ENCODE measurements at places on chromosomes 2 and 18. TPM values are rescaled to one million over a fixed set of nuclear protein-coding genes. Genes with fewer than 3 reads are reported as not detected.

DNA sequence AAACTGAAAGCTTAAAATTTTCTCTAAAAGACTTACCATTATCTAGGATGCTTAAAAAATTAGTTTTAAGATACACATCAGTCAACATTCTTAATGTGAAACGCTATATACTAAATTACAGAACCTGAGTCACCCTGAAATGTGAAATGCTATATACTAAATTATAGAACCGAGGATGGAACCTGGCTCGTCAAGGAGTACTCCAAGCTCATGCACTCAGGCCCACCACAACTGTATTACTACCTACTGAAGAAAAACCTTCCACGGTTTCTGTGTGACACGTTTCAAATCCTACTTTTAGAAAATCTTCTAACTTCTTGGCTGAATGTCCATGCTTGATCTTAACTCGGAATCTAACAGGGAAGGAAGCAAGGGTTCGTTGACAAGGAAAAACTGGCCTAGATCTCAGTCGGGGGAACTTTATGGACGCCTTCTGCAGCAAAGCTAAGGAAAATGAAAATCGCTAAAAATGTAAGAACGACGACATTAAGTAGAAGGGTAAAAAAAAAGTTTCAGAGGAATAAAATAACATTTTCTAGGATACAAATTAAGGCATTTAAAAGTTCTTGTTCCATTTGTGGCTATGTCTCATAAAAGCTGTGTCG lies 1.4 kb downstream of the PRKD3 start:
- DNase-seq: no peak

DNA sequence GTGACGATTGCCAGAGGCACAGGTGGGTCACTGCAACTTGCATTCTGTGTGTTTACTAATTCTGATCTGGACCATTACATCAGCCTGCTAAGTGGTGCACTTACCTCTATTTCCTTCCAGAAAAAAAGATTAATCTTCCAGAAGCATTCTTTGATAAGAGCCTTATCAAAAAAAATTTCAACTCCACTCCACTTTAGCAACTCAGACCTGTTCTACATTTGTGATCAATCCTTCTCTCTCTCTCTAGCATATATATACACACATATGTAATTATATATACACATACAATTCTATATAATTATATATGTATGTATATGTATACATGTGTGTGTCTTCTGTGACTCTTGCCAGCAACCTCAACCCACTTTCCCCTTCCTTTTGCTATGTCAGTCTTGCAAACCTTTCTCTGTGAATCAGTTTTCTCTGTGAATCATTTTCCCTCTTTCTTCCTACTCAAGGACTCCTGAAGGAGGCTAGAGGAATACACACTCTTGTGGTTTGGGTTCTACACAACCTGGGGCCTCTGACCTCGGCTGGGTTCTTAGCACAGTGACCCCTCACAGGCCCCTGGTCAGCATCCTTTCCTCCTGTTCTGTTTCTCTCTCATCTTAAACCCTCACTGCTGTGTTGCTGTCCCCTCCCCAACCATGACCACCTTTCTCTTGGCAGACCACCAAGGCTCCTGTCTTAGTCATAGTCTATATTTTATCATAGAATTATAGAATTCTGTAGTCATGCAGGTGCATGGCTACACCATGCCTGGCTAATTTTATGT lies 130.4 kb upstream of the PELI1 start:
- DNase-seq: no peak

DNA sequence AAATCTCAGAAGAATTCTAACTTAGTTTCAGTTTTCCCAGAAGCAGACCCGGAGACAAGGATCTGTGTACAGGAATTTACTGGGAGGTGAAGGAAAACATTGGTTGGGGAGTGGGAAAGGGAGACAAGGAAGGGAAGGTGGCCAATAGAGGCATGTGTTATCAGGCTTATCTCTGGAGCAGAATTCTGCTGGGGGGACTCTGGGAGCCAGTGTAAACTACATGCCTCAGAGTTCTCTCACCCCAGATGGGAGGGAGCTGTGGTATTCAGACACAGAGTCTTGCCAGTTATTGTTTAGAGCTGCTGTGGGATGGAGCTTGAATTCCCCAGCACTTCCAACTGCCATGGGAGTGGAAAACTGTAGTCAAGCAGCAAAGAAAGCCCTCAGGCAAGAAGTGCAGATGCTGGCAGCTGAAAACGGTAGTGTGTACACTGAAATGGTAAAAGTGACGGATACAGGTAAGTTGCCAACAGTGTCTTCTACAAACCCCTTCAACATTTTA lies 19.0 kb downstream of the DNPEP start:
- DNase-seq: no peak

- no peak for DNase-seq
Observed at GRCh38 chr2:147467441-147467840, 377.4 kb upstream of the ACVR2A start.

DNA sequence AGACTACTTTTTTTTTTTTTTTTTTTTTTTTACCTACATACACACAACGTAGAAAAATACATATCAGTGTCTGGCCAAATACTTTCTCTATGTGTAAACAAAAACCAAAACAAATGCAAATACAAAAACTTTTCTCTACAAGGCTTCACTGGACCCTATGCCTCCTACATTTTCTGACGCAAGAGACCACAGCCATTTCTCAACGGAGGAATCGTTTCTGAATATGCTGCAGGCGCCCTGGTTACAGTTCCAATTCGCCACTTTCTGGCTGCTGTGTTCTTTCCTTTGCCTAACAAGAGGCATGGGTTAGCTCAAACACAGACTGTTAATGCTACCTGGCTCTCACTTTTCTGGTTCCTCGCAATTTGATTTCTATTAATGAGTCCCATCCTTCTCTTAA lies 96.4 kb downstream of the EPB41L3 start:
- no peak for DNase-seq

- no peak for DNase-seq
Observed at GRCh38 chr2:150327564-150328489, 159.6 kb downstream of the RND3 start.

DNA sequence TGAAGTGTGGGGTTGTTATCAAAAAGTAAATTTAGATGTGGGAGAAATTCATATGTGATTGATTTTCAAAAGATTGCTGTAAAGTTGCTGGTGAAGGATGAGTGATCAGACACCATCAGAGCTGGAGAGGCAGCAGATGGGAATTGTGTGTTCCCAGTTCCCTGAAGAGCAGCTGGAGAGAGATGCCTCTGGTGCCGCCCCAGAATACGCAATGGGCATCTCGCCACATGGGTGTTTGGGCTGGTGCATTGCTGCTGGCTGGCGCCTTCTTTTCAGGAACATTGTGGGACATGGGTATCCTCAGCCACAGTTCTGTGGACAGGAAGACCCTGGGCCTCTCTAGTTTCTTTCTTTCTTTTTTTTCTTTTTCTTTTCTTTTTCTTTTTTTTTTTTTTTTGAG lies 11.9 kb downstream of the ATG4B start:
- no peak for DNase-seq

DNA sequence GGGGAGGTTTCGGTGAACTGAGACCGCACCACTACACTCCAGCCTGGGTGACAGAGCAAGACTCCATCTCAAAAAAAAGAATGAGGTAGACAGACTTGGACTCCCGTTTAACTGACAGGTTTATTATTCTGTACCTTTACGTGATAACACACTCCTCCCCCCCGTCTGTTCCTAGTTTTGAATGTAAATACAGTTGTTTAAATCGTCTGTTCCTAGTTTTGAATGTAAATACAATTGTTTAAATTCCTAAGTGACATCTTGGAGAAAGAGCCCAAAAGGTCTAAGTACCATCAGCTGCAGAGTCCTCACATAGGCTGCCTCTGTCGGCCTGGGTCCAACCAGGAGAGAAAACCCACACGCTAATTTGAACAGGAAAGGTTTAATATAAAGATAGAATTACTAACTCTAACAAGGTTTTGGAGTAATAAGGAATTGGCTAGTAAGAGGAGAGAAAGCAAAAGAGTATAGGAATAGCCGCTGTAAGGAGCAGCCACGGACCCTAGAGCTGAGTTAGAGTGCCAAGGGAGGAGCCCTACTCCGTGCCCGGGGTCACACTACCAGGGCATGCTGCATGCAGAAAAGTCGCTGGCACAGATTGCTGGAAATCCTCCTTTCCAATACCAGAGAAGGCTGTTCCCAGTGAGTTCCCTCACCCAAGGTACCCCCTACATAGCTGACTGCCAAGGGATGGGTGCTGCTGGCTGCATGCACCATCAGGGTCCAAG lies 83.5 kb upstream of the RANBP2 start:
- DNase-seq: no peak

GRCh38 chr2:62808554-62808953 lies 103.0 kb downstream of the EHBP1 start:
- DNase-seq: no peak

The ANKRD30B gene
- total RNA-seq: not detected

The UPP2 gene
- total RNA-seq: not detected

The HOXD4 gene
- not detected for total RNA-seq

The CYP27C1 gene
- not detected for total RNA-seq

The MC5R gene
- total RNA-seq: not detected

The ESPNL gene
- total RNA-seq: not detected

All from natural killer cell (primary cell).